ENCODE measurements at places on chromosomes 7 and 10.

- DNase-seq: peak; percentile 53
Measured at GRCh38 chr10:32379318-32379949, 32.5 kb upstream of the EPC1 start.

DNA sequence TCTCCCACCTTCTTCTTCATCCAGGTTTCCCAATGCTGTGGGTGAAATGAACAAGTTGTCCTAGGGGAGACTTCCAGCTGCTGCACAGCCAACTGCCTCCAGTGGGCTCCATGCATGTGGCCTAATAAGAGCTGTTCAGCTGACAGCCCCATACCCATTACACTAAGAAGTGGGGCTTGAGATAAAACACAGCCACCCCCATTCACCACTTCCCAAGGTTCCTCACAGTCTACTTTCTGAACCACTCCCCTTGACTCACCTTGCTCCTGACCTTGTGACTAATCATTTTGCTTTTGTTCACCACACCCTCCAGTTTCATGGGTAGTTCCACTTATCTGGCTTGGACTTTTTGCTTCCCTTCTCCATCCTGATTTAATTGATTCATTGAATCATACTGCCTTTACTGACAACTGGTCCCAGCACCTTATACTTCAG lies 119.3 kb downstream of the CABCOCO1 start:
- no peak for DNase-seq

GRCh38 chr10:48604991-48605508 lies at the start of gene ARHGAP22:
Gene ARHGAP22, minus strand, starts transcription at chr10:48605073. Its CDS starts 277 bp downstream, at chr10:48604796.
- DNase-seq: peak; percentile 34

GRCh38 chr7:6637544-6638229 lies 569 bp downstream of the ZNF316 start:
- peak; percentile 15 for DNase-seq

DNA sequence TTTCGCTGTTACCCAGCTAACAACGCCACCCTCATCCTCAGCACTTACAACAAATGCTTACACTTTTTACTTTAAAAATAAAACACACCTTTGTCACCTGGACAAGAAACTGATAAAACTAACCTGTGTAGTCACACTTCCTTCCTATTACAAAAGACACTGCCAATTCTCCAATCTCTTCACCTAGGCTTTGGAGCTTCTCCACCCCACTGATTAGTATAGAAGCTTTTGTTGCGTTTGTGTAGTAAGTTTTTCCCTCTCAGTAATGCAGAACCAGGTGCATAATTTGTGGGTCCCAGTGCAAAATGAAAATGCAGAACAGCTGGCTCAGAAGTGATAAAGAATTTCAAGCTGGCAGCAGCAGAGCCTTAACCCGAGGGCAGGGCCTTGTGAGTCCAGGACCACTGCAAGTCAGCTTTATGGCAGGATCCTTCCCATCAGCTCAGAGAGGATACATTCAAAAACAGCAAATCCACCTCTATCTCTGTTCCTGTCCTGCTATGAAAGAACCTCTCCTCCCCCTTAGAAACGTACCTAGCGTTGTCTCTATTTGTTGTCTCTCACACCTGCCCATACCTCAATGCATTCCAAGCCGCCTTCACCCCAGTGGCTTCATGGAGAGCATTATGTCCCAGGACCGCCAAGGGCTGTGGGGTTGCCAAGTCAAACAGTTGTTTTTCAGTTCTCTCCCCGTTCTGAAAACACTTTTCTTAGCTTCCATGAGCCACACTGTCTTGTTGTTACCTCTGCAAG lies 40.3 kb upstream of the EGFR start:
- DNase-seq: no peak

- no peak for DNase-seq
Measured at GRCh38 chr7:158101821-158102450, 485.7 kb downstream of the PTPRN2 start.
